ENCODE measurements at places on chromosomes 3 and 15.

DNA sequence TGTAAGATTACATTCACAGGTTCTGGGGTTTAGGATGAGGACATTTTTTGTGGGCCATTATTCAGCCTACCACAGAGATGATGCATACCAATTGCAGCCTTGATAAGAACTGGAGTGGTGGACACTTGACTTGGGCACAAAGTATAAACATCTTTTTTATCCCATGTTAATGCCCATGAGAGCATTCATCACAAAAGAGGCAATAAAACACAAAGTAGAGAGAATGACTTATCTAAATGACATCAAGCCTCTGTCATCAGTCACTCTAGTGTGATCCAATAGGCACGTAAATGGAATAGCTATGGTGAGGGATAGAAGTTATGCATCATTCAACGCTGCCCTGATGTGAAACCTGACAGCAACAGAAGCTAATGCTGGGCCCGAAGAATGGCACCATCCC lies 25.8 kb downstream of the VEPH1 start:
- peak; percentile 21 for DNase-seq

GRCh38 chr3:12041446-12042041 lies 37.4 kb downstream of the SYN2 start:
- DNase-seq = no peak

DNA sequence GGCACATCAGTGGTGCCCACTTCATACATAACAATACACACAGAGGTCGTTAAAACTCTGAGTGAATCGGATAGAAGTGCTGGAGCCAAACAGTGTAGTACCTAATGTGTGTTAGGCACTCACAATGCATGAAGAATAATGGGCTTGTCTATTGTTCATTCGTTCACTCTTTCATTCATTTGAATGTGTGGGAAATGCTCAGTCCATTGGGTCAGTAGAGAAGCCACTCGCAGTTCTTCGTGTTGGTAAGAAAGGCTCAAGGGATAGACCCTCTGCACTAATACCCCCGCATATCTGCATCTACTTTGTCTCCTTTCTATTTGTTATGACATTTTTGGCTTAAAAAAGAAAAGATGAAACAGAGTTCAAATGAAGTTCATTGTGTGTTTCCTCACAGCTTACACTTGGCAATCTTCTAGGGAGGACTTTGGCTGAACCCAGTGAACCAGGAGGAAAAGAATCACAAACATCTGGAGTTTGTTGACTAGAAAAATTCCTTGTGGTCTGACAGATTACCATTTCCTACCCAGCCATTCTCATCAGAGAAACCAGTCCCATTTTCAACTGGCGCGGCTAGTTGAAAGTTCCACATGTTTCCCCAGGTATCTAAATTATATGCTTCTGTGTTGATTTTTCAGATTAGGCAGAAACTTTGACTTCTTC lies 32.8 kb upstream of the MFSD1 start:
- peak; percentile 98 for DNase-seq

GRCh38 chr3:148062590-148062989 lies 635.1 kb upstream of the AGTR1 start:
- no peak for DNase-seq

DNA sequence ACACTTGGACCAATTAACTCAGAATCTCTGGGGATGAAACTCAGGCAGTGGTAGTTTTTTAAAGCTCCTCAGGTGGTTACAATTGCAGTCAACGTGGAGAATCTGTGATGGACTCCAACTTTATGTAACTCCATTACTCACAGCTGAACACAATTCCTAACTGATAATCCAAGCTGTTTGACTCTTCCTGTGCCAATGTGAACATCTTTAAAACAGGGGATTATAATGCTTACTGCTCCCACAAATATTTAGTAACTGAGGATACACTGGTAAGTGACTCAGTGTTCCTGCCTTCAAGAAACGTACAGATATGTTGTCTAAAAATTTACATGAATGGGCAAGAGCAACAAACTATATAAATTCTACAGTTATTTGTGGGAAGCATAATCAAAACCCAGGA lies 85.6 kb downstream of the OSBPL10 start:
- DNase-seq = peak; percentile 73

DNA sequence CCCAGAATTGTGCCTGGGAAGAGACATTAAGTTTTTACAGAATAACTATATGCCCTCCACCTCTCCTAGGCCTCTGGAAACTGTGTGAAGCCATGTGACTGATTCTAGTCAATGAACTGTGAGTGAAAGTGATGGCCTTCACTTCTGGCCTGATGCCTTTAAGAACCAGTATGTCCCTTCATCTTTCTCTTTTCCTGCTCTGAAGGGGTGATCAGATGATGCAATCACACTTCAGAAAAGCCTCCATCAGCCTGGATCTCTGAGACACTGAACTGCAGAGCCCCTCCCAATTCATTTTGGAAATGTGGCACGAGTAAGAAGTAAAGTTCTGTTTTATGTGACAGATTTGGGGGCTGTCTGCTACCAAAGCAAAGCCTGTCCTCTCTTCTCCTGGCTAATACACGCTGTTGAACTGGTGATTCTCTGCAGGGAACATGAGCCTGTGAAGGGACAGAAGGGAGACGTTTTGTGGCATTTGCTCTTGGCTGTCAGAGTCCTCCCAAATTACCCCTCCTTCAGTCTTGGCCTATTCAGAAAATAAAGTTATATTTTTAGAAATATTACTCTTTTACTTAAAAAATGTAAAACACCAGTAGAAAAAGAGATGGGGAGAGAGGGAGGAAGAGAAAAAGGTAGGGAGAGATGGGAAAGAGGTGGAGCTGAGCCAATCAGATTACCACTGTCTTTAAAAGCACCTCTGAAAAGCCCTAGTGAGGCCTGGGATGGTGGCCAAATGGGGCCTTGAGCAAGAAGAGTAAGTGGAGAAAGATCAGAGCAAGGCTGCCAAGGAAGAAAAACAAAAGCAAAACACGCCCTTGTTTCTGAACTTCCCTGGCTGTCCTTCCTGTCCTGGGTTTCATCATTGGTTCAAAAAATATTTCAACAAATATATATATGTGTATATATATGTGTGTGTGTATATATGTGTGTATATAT lies 40.9 kb upstream of the RYK start:
- peak; percentile 81 for DNase-seq

- no peak for DNase-seq
These were observed 28.7 kb downstream of the MRPL3 start for GRCh38 chr3:131474115-131474514.

DNA sequence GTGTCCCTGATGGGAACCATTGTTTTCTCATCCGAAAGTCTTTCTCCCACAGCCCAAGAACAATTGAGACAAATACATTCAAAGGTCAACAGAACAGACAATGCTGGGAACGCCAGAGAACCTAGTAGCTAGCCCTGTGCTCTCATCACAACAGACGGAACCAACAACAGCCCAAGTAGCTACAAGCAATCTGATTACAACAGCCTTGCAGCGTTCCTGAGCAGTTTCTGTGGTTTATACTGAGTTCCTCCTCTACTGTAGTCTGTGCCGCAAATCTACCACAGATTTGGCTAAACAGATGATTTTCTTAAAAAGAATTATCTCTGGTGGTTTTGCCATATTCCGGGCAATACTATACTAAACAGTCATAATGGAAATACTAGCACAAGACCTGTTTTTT lies 435.6 kb downstream of the MECOM start:
- peak; percentile 71 for DNase-seq

DNA sequence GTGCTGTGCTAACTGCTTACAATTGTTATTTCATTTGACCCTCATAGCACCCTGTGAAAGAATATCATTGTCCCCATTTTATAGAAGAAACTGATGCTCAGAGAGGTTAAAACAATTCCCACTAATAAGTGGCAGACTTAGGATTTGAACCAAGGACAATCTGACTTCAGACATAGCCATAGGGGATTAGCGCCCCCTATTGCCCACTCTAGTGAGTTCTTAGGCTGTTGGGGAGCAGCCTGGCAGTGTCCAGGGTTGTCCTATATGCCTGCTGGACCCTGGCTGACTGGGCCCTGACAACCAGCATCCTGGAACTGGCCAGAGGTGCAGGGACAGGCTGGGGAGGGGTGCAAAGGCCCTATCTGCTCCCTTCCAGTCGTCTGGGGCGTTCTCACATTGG lies 15.4 kb downstream of the DPH3 start:
- peak; percentile 50 for DNase-seq

GRCh38 chr15:71612397-71612722 lies 198.0 kb upstream of the NR2E3 start:
- no peak for DNase-seq

- DNase-seq = peak; percentile 90
These were observed 10.2 kb upstream of the DLG1 start for GRCh38 chr3:197308591-197308990.

GRCh38 chr3:177538750-177539730 lies 341.8 kb upstream of the TBL1XR1 start:
- DNase-seq = peak; percentile 8

Data from IMR-90 (cell line).